ENCODE measurements at places on chromosomes 16 and 17.

GRCh38 chr17:63967953-63968352, 4.8 kb downstream of the SCN4A start:
- DNase-seq, result no peak

GRCh38 chr17:35498448-35499178, 38.9 kb downstream of the SLFN12L start:
- DNase-seq, result no peak

GRCh38 chr16:4455081-4455480, 19.3 kb downstream of the NMRAL1 start:
- DNase-seq, result no peak

DNA sequence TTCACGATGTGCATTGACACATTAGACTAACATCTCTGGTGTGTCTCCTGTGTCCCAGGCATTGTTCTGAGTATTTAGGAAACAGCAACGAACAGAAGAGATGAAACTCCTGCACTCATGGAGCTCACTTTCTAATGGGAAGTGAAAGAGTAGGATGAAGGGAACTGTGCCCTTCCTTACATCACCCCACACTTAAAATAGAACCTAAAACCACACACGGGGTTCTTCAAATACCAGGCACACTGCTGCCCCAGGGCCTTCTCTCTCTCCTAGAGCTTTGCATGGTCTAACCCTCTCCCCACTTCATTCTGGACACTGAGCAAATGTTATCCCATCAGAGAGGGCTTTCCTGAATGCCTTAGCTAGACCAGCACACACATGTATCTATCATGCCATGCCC, 33.7 kb downstream of the TRIM25 start:
- DNase-seq, result no peak

DNA sequence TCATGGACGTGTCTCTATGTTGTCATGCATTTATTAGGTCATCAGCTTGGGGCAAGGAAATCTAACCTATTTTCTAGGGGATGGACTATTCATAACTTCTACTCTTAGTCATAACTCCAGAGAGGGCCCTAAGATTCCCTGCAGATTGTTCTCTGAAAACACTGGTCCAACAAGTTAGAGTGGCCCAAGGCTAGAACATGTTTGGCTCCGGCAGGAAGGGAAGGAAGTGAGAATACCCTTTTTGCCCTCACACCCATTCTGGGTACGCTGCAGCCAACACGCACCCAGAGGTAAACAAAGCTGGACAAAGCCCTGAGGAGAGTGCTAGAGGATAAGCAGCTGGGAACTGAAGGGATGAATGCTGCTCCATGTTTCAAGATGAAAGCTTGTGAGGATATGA, 9.9 kb downstream of the C16orf86 start:
- DNase-seq, result no peak

GRCh38 chr16:67672739-67673662, 6.4 kb downstream of the C16orf86 start:
- no peak for DNase-seq

GRCh38 chr17:60039114-60039846, 39.4 kb downstream of the HEATR6 start:
- DNase-seq, result no peak

DNA sequence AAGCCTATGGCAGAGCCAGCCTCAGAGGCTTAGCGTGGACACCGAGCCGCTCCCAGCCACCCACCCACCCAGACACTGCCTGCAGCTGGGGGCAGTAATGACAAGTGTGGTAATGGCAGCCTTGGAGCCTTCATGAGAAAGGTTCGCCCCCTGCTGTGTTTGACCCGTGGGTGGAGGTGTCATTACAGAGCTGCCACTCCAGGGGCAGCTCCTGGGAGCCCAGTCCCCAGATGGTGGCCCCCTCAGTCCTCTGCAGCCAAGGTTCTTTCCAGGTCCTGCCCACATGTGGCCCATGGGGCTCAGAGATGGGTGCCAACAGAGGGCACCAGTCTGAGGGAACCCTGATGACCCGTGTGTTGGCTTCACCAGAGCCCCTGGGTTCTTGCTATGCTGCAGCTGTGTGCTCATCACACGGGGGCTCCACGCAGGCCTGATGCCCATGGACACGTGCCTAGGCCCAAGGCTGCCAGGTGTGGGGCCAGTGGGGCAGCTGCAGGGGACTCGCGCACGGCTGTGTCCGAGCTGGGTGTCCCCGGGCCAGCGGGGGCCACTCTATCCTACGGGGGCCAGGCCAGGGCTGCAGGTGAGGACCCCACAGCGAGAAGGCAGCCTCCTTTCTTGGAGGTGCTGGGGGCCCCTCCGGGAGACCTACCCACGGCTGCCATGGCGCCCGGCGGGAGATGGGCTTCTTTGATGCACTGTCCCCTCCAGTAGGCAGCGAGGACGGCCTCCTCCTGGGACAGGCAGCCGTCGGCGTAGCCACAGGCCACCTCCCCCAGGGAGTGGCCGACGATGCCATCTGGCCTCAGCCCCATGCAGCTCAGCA, 8.1 kb downstream of the FASN start:
- DNase-seq, result no peak

DNA sequence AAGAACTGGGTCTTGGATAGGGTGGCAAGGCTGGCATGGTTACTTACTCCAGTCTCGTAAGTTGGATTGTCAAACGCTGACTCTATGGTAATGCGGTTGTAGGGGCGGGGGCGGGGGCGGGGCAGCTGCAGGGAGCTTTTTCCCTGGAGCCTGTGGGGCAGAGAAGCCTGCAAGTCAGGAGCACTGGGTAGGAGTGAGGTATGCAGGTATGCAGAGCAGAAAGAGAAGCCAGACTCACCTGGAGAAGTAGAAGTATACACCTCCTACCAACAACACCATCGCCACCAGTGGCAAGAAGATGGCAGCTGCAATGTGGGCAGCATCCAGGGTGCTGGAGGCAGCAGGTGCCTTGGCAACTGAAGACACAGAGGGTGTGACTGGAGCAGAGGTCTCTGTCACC, 4.8 kb upstream of the PHF12 start:
- DNase-seq, result no peak

DNA sequence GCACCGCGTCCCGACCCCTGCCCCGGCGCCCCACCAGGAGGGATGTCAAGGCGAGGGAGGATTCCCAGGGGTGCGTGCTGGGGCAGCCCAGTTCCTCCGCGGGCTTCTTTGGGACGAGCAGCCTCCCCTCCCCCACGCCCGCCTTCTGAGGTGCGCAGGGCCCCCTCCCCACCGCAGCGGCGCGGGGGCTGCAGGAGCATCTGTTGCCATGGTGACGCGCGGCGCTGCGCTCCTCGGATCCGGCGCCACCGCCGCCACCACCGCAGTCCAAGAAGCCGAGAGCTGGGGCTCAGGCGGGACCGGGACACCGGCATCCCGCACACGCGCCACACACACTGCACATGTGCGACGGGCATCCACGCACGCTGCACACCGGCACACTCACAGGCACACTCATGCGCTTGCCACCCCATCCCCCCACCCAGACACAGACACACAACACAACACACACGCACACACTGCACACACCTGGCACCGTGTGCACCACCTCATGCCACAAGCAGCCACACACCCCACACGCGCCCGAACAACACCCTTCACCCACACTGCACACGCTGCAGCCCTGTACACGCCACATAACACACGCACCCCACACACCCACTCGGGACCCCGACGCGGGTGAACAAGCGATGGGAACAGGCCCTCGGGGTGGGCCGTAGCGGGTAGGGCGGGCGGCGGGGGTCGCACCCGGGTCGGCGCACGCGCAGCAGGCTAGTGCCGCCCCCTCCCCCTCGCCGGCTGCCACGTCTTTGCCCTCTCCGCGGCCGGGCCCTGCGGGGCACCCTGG, 17.0 kb downstream of the ENPP7 start:
- no peak for DNase-seq

DNA sequence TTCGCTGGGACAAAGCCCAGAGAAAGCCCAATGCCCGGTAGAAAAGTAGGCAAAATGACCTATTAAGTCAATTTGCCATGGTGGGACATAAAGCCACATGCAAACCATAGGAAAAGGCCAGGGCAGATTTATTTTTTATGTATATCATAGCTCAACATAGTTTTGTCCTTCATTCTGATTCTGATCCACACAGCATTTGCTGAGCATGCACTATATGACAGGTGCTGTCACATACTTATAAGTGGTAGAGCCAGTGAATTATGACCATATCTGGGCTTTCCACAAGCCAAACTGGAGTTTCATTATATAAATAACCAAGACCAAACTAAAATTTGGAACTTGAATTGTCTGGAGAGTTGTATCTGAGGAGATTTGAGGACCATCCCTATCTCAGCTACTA, 74.3 kb downstream of the CA10 start:
- DNase-seq, result no peak

GRCh38 chr17:75902406-75902805, 2.3 kb downstream of the MRPL38 start:
- no peak for DNase-seq

DNA sequence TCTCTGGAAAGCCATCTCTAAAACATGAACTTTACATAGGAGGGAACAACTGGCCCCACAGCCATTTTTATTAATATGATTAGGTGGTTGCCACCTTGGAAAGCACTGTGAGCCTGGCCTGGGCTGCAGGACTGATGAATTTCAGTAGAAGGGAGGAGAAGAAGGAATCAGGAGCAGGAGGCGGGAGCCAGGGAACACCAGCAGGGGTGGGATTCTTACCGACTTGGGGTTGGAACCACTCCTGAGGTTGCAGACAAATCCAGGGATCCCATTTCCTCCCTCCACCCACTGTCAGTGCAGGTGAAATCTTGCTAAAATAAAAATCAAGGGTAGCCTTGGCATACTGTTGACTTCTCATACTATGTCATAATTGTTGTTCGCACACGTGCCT, 16.9 kb upstream of the MAP3K14 start:
- DNase-seq, result no peak

- no peak for DNase-seq
Measured at GRCh38 chr17:80219013-80219762, 945 bp downstream of the SGSH start.

GRCh38 chr16:11757671-11758545, 15.3 kb upstream of the TXNDC11 start:
- DNase-seq, result no peak

DNA sequence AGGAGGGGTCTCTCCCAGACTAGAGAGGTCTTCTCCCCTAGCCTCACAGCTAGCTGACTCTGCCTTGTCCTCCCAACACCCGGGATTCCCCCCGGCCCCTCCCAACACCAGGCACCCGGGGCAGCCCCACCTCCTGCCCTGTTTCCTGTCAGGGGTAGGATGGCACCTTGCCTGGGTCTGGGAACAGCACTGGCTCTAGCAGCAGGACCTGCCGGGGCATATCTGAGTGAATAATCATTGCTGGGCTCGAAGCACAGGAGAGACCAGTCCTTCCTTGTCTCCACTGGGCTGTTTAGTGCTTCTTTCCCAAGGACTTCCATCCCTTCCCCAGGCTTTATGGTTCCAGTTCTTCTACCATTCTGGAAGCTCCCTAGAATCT, 25.7 kb downstream of the MINK1 start:
- DNase-seq, result no peak

GRCh38 chr16:29876594-29877249, 13.7 kb upstream of the CDIPT start:
- DNase-seq, result no peak

GRCh38 chr16:26005336-26005735, 313.6 kb downstream of the HS3ST4 start:
- no peak for DNase-seq

DNA sequence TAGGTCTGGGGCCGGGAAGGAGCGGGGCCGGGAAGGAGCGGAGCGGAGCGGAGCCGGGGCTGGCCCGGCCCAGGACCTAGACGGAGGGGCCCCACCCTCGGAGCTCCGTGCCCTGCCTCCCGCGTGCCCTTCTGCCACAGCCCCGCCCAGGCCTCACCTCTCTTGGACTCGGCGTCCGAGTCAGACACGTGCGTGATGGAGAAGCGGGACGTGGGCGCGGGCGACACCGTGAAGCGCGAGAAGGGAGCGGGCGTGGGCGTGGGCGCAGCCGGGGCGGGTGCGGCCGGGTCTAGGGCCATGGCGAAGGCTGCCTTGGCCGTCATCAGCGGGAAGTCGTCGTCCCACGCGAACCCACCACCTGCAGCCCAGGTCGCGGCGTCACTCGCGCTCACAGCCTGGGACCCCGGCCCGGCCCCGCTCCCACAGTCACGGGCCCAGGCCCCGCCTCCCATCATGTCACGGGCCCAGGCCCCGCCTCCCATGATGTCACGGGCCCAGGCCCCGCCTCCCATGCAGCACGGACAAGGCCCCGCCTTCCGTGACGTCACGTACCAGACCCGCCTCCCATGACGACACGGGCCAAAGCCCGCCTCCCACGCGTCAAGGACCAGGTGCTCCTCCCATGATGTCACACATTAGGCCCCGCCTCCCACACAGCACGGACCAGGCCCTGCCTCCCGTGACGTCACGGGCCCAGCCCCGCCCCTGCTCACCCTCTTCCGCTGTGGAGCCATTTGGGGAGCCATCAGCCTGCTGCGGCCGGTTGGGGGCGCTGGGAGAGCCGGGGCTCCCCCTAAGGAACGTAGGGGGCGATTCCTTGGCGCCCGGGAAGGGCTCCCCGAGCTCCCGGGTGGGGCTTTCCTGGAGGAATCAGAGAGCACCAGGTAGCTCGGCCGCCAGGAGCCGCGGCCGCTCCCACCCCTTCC, 45.8 kb upstream of the PVALEF start:
- DNase-seq, result peak; percentile 62

GRCh38 chr16:29900102-29900887, at the start of gene ASPHD1:
Gene ASPHD1 (plus strand): TSS chr16:29900488. CDS start chr16:29900972, 484 bp downstream.
- DNase-seq, result no peak

DNA sequence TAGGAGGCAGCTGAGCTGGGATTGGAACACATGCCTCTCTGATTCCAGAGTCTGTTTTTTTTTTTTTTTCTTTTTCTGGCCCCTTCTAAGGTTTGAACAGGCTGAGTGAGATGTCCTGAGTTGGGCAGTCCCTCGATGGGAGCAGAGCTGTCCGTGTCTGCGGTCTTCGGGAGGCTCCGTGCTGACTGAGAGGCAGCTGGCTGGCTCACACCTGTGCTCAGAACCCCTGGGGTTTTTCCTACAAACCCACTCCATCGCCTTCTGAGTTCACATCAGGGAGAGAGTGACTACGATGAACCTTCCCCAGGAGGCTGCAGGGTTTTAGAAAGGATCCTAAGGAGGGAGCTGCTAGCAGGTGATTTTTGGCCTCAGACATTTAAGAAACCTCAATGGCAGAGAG, 92.5 kb downstream of the IRF8 start:
- DNase-seq, result no peak

DNA sequence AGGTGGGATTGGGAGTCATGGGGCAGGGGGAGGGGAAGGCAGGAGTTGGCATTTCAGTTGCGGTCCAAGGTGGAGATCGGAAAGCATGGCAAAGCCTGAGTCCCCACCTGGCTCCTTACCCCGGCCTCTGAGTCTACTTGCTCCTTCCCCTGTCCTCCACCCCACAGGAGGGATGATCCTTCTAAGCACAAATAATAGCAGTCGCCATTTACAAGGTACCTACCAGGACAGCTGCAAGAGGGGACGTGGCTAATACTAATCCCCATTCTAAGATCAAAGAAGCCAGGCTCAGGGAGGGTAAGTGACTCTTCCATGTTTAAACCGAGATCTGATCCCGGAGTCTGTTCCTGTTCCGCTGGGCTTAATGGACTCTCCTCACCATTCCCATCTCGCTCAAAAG, 396.3 kb downstream of the SLC39A11 start:
- DNase-seq, result no peak

GRCh38 chr16:56630134-56630533, 2.3 kb upstream of the MT1M start:
- no peak for DNase-seq
